Esophagus squamous epithelium (tissue), 5 donors: ENCODE measurements at places on chromosomes 3 and 15.
A peak's percentile ranks its signal among the peaks of the same experiment; 100 is the strongest.

GRCh38 chr3:87053553-87053952, 62.6 kb upstream of the VGLL3 start:
- no peak for DNase-seq

DNA sequence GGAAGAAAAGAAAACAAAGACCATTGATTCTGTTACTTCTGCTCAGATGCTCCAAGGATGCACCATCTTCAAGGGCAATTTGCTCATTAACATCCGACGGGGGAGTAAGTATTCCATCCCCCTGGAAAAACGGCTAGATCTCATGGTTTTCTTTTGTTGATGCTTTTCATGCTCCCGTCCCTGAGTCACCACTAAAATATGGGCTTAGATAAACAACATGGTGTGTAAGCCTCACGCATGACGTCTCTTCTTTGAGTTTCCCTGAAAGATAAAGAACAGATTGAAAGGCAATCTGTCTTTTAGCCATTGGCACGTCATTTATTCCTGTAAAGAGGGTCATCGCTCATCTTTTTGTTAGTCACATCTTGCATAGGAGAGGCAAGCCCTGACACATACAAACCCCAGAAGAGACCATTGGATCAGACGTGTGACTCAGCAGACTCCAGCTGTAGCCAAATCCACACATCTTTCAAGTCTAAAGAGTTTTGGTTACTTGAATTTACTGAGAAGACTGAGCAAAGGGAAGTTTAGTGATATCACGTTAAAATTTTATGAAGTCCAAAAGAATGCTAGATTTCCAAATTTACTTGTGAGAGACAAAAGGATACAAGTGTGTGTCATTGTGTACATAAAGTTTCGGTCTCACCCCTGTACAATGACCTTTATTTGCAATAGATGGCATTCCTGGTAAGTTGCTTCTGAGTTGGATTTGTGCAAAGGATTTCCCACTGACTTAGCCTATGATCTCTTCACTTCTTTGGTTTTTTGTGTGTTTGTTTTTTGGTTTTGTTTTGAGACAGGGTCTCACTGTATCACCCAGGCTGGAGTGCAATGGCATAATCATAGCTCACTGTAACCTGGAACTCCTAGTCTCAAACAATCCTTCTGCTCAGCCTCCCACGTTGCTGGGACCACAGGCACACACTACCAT, 110.5 kb downstream of the PGPEP1L start:
- no peak for DNase-seq

DNA sequence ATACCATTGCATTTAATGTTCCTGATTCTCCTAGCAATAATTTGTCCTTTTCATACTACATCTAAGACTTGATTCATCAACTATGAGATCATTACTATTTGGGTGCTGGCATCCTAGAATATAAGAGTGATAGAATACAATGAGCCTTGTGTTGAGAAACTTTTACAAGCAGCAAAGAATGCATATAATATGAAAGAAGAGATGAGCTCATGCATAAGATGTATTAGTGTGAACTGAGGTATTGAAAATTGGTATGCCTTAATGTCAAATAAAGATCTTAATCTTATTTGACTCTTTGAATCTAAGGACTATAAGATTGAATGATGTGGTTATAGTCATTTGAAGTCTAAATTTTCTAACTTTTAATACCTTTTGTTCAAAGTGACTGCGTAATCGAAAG, 220.0 kb upstream of the ARHGEF26 start:
- DNase-seq, result no peak

DNA sequence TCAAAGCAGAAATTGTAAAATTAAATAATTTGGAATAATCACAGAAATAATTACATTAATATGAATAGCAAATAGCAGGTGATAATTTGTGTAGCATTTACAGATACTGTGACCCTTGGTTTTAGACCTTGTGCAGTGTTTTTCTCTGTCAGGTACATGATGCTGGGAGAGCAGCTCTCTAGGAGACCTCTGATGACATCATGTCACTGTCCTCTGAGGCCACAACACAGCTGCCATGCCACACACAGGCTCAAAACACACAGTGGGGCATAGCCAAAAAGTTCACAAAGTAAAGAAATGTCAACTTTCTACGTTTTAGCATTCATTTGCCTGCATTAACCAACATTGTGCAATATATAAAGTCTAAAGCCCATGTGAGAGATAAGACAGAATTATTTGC, 71.8 kb upstream of the ZBTB20 start:
- DNase-seq, result no peak

DNA sequence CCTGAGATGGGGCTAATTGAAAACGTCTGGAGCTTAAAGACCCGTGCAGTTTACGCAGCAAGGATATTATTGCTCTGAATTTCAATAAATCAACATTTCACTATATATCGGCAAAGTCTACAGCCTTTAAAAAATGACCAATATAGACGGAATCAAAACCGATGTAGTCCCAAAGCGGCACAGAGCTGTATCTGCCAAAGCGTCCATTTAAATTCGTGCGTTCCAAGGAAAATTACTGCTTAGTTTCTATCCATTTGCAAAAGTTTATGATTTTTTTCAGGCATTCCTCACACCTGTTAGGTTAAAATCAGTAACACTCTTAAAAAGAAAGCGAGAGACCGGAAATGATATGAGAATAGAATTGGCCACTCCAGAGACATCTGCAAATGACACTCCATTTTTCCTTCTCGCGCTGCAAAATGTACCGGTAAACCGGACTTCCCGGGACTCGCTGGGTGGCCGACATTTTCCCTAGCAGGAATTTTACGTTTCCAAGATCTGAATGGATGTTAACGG, 777 bp upstream of the EIF4A2 start:
- no peak for DNase-seq

- no peak for DNase-seq
Observed at GRCh38 chr3:161413127-161413854, 42.0 kb upstream of the SPTSSB start.

- DNase-seq, result no peak
Observed at GRCh38 chr15:65761210-65761926, 30.7 kb downstream of the DENND4A start.

- no peak for DNase-seq
Observed at GRCh38 chr15:52448011-52448890, 80.4 kb downstream of the MYO5A start.

- no peak for DNase-seq
Observed at GRCh38 chr3:78707609-78708008, 1060.2 kb downstream of the ROBO1 start.

GRCh38 chr3:55329849-55330248, 157.3 kb downstream of the WNT5A start:
- DNase-seq, result no peak

GRCh38 chr3:31890007-31890406, 91.1 kb downstream of the OSBPL10 start:
- no peak for DNase-seq

GRCh38 chr3:33732394-33732793, 14.3 kb upstream of the CLASP2 start:
- no peak for DNase-seq

GRCh38 chr3:179348325-179349013, 960 bp downstream of the MFN1 start:
- DNase-seq, result no peak

- no peak for DNase-seq
Observed at GRCh38 chr15:47959617-47960413, 161.0 kb upstream of the SLC24A5 start.

GRCh38 chr3:190695994-190696393, 166.5 kb downstream of the GMNC start:
- DNase-seq, result no peak

DNA sequence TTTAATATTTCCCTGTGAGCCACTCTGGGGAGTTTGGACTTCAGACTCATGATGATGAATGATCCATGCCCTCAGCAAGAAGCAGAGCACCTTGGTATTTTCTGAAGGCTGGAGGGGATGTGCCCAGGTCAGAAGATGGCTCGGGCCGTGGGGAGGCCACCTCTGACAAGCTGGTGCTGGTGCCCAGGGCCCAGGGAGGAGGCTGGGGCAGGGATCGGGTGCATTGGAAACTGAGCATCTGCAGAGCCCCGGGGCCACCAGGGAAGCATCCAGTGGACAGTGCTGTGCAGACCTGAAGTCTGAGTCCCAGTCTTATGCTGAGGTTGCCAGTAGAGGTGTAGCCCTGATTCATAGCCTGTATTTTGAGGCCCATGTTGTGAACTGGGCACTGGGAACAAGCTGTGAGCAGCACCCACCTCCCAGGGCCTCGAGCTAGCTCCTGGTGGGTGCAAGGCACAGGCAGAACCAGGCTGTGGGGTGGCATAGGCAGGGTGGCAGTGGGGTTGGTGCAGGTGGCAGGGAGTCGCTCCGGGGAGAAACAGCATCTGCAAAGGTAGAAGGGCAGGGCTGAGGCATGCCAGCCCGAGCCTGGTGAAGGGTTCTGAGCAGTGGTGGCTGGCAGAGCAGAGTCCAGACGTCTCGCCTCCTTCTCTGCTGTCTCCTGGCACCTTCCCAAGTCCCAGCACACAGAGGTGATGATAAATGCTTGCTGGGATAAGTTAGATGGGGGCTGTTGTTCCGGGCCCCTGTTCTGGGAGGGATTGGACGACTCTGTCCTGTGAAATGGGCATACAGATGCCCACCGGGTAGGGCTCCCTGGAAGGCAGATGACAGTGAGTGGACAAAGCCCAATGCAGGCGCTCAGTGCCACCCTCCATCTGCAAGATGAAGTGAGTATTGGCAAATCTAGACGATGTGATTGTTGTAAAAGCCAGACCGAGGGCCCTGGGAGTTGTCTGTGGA, 10.6 kb downstream of the DNAJB8 start:
- DNase-seq, result no peak

DNA sequence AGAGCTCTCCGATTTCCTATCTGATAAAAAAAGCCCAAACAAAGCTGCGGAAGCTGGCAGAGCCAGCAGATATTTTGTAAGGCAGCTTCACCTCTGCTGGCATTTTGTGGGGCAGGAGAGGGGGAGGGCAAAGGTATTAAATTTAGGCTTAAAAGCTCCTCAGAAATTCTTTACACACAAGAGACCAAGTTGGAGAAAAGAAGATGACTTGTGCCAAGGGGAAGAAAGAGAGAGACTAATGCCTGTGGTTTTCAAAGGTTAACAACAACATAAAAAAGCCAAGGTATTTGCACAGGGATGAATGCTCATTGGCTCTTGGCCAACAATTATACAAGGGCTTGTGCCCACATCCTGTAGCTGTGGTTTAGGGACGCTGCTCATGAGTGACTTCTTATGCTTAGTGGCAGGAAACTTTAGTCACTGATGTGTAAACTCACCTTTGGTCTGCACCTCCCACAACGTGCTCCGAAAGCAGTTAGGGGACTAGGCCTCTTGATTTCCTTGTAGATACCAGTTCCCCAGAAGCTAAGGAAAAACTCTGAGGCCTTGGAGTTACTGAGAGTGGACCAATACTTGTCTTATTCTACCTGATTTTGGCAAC, 152.9 kb downstream of the TPRG1 start:
- peak; percentile 13 for DNase-seq

GRCh38 chr3:42398080-42398479, 12.3 kb downstream of the LYZL4 start:
- no peak for DNase-seq

DNA sequence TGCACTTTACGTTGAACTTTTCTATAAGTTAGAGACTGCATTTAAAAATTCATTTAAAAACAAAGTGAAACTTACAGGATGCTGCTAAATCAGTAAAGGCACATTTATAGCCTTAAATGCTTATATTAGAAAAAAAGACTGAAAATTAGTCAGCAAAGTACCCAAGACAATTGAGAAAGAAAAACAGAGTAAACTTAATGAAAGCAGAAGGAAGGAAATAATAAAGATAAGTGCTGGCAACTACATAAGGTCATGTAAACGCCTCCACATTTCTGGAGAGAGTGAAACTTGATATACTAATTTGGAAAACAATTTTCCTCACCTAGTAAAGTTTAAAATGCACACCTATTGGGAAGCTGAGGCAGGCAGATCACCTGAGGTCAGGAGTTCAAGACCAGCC, 58.2 kb upstream of the ACAN start:
- DNase-seq, result no peak

GRCh38 chr15:66715181-66715624, 13.2 kb downstream of the SMAD6 start:
- no peak for DNase-seq

- DNase-seq, result no peak
Observed at GRCh38 chr3:177787279-177788041, 590.2 kb upstream of the TBL1XR1 start.

DNA sequence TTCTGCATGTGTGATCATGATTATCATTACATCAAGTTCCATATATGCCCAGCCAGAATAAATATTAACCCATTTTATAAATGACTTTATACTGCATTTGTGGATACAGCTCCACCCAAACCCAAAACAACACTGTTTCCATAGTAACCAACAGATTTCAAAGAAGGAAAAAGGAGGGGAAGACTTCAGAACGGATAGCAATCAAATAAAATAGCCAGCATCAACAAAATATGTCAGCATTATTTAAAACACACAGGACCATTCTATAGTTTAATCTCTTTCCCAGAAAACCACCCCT, 114.4 kb downstream of the FOXP1 start:
- no peak for DNase-seq

DNA sequence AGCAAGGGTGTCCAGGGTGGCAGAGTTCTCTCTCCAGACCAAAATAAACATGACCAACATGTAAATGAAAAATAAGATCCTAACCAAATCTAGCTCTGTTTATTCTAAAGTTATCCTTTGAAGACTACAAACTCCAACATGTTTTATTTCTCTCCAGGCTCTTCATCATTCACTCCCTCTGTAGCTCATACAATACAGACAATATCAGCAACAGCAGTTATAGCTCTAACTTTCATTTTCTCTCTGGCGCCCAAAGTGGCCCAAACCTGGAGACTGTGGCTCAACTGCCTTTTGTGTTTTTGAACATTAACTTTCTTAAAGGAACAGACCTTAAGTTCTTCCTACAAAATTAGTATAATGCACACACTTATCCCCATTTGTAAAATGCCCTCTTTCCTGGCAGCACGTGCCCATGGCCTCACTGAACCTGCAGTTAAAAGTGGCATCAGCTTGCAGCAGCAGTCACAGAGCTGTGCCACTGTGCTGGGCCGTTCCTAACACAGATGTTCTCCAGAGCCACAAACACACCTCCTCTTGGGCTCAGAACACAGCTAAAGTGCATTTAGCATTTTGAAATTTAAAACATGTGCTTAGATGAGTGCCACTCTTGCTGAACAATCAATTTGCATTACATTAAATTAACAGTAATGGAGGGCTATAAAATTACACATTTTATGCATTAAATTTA, 91.9 kb downstream of the RORA start:
- no peak for DNase-seq

DNA sequence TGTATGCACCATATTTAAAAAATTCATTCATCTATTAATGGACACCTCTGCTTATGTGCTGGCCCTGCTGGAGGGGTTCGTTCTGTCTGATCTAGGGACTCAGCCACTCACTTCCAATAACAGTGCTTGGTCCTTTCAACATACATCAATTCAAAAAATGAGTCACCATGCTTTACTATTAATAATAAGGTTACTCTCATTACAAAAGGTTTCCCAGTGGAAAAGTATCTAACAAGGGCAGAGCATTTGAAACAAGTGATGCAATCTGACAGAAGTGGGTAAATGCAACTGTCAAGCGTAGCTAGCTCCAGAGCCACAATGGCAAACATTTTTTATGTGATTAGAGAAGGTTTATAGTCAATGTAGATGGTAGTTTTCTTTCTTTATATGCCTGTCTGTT, 67.9 kb upstream of the TNIK start:
- no peak for DNase-seq

GRCh38 chr15:101151288-101151687, 100.6 kb downstream of the CHSY1 start:
- DNase-seq, result no peak

- DNase-seq, result no peak
Observed at GRCh38 chr3:73137736-73138403, 76.4 kb downstream of the EBLN2 start.
